ENCODE measurements at places on chromosomes 6 and 20.

- DNase-seq, result no peak
These were observed 37.2 kb downstream of the LHFPL5 start for GRCh38 chr6:35842381-35842780.

GRCh38 chr20:49561256-49561655 is 6.7 kb downstream of the PTGIS start:
- DNase-seq, result no peak

GRCh38 chr6:25056130-25056529 is 120.4 kb upstream of the RIPOR2 start:
- DNase-seq, result no peak

GRCh38 chr6:37381579-37381978 is 27.8 kb downstream of the RNF8 start:
- DNase-seq, result no peak

DNA sequence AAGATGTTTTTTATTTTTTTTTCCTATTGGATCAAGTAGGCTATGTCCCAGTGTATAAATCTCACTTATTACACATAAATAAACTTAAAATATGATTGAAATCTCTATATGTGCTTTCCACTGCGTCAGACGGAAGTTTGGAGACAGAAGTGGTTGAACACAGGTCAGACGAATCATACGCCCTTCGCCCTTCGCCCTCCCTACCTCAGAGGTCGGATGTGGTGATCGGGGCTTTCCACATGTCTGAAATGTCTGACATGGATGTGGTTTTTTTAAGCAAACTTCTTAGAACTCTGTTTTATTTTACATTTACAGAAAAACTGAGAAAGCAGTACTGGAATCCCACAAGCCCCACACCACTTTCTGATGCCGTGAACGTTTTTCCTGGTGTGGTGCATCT is 344.4 kb downstream of the THBS2 start:
- no peak for DNase-seq

DNA sequence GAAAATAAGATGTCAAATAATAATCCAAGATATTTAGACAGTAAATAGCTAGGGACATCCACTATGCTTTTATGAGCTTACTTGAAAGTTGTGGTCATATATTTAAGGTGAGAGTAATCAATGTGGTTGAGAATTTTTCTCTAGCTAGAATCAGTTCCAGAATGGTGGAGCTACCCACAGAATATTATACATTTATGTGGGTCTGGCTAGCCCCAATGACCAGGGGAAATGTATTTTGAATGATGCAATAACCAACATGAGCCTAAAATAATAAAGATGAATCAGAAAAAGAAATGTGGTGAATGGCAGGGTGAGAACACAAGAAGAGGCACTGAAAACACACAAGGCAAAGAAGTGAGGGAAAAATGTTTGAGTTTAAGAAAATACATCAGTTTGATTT is 325.7 kb downstream of the TBC1D32 start:
- DNase-seq, result no peak

DNA sequence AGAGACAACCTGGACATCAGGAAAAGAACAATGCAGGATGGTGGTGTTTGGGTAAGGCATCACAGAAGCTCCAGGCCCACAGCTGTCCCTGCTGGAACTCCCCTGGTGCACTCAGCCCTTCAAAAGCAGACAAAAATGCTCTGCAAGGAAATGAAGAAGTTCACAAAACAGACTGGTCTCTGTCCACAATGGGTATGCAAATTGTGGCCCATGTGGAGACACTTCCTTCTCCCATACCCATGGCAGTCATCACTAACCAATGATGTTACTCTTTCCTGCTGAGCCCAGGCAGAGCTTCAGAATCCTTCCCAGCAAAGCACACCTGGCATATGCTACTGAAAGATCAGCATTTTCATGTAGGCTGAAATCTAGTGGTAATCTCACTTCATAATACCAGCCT is 42.6 kb upstream of the PXDC1 start:
- DNase-seq, result no peak

GRCh38 chr6:36378243-36378920 is 9.1 kb downstream of the ETV7 start:
- no peak for DNase-seq

- DNase-seq, result no peak
These were observed 120.7 kb upstream of the CLDN20 start for GRCh38 chr6:155143029-155143577.

GRCh38 chr6:12147557-12148316 is 135.6 kb downstream of the HIVEP1 start:
- no peak for DNase-seq

DNA sequence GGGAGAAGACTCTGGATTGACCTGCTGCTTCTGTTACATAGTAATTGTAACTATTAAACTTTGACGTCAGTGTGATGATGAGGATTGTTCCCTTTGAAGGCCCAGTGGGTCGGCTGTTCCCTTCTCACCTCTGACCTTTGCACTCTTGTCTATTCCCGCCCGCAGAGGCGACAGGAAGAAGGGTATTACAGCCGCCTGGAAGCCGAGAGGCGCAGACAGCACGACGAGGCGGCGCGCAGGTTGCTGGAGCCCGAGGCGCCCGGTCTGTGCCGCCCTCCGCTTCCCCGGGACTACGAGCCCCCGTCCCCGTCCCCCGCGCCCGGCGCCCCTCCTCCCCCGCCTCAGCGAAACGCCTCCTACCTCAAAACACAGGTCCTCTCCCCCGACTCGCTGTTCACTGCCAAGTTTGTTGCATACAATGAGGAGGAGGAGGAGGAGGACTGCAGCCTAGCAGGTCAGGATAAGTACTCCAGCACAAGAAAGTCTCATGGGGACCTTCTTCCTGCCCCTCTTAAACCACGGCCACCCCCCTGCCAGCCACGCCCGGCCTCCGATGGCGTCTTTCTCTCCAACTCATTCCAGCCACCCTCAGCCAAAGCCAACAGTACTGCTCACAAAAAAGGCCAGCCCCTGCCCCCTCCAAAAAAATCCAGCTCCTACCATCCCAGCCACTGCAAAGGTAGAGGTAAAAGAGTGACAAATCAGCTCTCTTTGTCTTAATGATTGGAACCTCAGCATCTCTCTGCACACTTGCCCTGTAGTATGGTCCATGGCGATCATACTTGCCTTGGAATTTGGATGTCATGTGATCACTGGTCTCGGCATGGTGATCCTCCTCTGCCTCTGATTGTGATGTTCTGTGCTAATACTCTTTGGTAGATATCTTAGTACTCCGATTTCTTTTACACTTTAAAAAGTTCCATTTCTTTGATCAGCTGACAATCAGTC is 31.6 kb upstream of the KIF25 start:
- no peak for DNase-seq

GRCh38 chr6:31947070-31947675 is 1.3 kb downstream of the CFB start:
- no peak for DNase-seq

DNA sequence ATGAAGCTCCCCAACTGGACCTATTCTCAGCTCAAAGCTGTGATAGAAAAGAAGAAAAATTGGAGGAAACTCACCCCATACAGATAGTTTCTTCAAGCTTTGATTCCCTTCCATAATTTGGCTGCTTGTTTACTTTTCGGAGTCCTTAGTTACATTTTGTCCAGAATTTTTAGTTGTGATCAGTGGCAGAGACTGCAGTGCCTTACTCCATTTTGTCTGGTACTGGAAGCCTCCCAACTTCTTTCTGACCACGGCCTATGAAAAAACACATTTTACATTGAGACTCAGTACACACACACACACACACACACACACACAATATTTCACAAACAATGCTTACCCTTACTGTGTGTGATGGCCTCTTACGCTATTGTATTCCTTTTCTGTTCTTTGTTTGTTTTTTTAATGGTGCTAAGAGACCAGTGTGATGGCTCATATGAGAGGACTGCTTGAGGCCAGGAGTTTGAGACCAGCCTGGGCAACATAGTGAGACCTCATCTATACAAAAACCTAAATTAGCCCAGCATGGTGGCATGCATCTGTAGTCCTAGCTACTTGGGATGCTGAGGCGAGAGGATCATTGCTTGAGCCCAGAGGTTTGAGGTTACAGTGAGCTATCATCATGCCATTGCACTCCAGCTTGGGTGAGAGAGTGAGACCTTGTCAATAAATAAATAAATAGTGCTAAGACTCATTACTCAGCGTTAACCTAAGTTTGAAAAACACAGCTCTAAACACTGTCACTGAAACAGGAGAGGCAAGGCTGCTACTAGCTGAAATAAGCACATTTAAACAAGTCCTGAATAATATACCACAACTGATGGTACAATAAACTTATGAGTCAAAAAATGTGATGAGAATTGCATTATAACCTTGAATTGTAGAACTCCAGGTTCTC is 13.8 kb upstream of the RNF8 start:
- DNase-seq, result no peak

DNA sequence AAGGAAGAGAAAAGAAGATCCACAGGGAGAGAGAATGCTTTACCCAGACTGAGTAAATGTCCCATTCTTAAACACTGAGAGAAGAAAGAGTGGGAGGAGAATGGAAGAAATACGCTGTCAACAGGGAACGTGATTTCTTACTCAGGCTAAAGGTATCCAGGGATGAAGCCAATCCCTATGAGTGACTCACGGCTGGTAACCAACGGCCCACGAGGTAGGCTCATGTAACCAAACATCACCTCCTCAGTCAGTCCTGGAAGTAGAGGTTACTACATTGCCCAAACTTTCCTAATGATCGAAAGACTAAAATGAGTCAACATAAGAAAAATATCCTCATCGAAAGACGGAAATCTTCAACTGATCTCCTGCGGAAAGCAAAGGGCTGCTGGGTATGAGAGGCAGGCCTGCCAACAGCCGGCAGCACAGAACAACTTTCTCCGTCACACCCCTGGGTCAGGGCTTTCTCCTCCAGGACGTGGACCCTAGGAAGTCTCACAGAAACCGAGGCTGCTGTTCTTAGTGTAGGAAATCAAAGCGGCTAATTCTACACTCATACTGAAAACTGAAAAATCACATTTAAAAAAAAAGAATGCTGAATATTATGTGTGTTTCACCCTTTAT is 292.6 kb downstream of the GMDS start:
- DNase-seq, result no peak

- DNase-seq, result peak; percentile 83
These were observed 32.2 kb upstream of the ID1 start for GRCh38 chr20:31572701-31573554.

GRCh38 chr20:61694682-61695081 is 371.0 kb downstream of the TAF4 start:
- no peak for DNase-seq

- DNase-seq, result no peak
These were observed 15.7 kb downstream of the REM1 start for GRCh38 chr20:31490752-31491151.

DNA sequence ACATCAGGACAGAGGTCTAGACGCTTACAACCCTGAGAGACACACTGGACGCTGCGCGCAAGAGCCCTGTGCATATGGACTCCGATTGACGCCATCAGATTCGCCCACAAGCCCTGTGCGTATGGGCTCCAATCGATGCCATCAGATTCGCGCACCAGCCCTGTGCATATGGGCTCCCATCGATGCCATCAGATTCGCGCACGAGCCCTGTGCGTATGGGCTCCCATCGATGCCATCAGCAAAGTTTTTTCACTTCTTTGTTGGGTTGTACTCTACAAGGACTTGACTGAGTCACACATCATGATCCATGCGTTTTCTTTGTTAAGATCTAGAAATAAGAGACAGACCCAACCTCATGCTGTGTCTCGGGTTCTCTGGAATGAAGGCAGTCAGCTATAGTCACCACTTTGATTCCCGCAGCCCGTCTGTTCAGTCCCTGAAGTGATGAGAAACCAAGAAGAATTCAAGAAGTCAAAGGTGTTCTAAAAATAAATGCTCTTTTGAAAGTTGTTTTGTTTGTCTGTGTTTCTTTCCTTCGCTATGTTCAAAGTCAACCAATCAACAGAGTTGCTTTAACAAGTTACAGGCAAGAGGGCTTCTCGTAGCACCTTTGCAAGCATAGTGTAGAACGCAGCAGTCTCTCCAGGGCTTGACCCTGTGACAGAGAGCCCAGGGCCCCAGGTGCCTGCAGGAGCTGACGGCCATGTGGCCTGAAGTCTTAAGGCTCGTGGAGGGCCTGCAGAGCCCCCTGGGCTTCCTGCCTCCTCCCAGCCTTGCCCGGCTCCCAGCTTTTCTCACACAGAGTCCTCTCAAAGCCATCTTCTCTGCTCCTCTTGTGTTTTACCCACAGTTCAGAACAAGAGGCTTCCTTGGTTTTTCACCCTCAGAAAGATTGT is 7.9 kb downstream of the RPS6KA2 start:
- no peak for DNase-seq

DNA sequence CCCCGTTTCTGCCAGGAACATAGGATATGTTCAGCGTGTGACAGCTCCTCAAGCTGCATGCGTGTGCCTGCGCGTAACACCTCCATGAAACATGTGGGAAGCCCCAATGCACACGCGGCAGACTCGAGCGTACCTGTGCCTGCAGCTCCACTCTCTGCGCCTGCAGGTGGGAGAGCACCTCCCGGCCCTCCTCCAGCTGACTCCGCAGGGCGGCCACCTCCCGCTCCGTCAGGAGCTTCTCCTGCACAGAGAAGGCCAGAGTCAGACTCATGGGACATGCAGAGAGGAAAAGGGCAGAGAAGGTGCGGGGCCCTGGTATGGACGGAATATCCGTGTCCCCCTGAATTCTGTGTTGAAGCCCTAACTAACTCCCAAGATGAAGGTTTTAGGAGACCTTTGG is 22.4 kb downstream of the BFSP1 start:
- DNase-seq, result no peak

GRCh38 chr6:111838749-111839484 is 34.3 kb downstream of the FYN start:
- no peak for DNase-seq

GRCh38 chr20:20443504-20443903 is 75.6 kb downstream of the INSM1 start:
- no peak for DNase-seq

DNA sequence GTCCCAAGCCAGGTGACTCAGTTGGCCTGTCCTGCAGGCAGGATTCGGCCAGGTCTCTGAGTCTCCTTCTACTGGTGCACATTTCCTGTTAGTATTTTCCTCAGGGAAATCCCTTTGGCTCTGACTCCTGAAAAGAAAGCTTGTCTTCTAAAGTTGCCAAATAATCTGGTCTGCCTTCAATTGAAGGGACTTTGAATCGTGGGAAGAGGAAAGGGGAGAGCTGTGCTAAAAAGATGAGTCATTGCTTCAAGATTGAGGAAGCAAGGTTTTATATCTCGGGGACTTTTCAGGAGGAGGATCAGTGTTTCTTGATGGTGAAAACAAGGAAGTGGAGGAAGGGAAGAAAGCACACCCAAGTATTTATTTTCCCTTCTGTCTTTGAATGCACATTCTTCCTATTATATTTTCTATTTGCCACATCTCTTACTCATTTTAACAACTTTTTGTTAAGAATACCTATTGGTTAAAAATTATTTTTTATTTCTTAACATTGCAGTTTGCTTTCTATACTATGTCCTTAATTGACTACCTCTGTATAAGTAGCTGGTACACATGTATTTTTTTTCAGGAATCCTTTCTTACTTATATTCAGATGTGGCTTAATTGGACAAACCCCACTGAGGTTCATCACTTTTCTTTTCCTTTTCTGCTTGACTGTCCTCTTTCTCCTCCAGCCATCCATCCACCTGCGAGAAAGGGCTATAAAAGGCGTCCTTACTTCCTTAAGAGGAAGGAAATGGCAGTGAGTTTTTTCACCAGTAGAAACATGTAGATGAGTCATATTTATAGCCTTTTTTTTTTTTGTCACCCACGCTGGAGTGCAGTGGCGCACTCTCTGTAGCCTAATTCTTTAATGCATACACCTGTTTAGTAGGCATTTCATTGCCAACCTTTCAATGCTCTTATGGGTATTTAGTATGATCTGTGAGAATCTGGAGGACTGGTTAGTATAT is 15.0 kb upstream of the IFNGR1 start:
- no peak for DNase-seq

- DNase-seq, result no peak
These were observed 65.8 kb downstream of the ADGRG6 start for GRCh38 chr6:142367501-142368018.
